Thymus (tissue), 14 donors: ENCODE measurements at places on chromosomes 16 and 17.

- DNase-seq = no peak
Measured at GRCh38 chr16:86322283-86322682, 188.0 kb upstream of the FOXF1 start.

GRCh38 chr17:76742958-76743357, 5.0 kb downstream of the MFSD11 start:
- no peak for DNase-seq

GRCh38 chr17:65892912-65893377, 299.0 kb downstream of the CEP112 start:
- DNase-seq = no peak

GRCh38 chr17:794876-795275, 12.7 kb downstream of the MRM3 start:
- no peak for DNase-seq
